Right cardiac atrium (tissue), 5 donors: ENCODE measurements at places on chromosomes 16 and 17. TPM values are rescaled to one million over a fixed set of nuclear protein-coding genes. Genes with fewer than 3 reads are reported as not detected.

DNA sequence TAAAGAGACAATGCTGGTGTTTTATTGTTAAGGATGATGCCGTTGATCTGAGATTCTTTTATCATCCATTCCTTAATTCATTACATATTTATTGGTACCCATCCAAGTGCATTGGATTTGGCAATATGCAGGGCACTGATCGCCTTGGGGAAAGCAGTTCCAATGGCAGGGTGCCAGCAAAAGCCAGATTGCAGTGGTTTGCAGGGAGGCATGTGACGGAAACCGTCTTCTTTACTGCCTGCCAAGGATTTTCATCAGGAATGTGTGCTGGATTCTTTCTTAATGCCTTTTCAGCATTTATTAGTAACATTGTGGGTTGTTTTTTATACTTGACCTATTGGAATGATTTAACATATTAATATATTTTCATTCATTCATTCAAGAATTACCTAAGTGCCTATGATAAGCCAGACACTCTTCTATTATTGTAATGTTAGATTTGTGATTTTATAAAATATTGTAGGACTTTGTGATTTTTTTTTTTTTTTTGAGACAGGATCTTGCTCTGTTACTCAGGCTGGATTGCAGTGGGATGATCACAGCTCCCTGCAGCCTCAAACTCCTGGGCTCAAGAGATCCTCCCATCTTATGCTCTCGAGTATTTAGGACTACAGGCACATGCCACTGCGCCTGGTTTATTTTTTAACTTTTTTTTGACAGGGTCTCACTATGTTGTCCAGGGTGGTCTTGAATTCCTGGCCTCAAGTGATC is 93.4 kb upstream of the TNRC6A start:
- peak; percentile 79 for DNase-seq

GRCh38 chr16:5523829-5524228 is 426.2 kb upstream of the EEF2KMT start:
- DNase-seq: no peak

The CCL8 gene
- 0.17 TPM for total RNA-seq

The CLEC16A gene
- total RNA-seq: 31.5 TPM

DNA sequence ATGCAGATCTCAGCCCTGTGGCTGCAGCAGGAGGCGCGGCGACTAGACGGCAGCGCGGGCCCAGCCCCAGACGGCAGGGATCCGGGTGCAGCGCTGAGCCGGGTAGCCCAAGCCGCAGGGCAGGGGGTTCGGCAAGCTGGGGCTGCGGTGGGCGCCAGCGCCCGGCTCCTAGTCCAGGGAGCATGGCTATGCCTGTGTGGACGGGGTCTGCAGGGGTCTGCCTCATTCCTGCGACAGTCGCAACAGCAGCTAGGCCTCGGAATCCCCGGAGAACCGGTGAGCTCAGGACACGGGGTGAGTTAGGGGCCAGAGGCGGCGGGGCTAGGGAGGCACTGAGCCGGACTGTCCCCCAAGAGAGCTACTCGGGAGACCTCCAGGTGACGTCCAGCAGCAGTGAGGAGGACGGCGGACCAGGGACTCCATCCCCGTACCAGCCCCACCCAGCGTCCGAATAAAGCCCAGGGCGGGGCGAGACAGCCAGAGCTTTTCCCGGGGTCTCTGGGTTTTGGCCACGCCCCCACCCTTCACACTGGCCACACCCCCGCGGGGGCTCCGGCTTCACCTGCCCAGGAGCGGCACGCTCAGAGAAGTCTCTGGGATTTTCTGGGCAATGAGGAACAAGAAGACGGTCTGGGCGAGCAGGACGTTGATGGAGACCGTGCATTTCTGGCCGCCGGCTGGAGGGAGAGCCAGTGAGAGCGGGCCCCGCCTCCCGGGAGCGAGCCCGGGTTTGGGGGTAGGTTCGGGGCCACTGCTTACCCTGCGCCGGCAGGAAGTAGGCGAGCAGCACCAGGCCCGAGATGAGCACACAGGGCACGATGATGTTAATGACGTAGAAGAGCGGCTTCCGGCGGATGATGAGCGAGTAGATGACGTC is 1.1 kb downstream of the C17orf107 start:
- peak; percentile 45 for DNase-seq

GRCh38 chr16:89919535-89920406 is 1.1 kb downstream of the MC1R start:
- DNase-seq: no peak

DNA sequence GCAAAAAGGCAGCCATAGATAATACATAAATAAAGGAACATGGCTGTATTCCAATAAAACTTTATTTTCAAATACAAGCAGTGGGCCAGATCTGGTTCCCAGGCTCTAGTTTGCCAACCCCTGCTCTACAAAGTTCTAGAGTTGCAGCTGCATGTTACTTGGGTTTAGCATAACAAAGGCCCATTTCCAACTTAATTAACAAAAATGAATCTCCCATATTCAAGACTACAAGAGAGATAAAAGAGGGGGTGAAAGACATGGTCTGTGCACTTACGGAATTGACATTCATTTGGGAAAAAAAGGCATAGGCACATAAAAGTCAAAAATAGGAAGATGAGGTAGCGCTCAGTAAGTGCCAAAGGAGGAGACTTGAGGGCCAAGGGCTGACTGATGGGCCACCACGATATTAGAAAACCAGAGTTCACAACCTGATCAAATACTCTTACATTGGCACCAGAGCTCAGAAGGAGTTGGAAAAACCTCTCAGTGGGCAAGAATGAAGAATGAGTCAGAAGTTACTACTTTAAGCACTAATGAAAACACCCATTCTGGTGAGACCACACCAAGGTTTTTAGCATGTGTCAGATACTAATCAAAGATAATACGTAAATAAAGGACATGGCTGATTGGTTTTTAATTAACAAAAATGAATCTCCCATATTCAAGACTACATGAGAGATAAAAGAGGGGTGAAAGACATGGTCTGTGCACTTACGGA is 164.0 kb downstream of the VPS53 start:
- DNase-seq: no peak

DNA sequence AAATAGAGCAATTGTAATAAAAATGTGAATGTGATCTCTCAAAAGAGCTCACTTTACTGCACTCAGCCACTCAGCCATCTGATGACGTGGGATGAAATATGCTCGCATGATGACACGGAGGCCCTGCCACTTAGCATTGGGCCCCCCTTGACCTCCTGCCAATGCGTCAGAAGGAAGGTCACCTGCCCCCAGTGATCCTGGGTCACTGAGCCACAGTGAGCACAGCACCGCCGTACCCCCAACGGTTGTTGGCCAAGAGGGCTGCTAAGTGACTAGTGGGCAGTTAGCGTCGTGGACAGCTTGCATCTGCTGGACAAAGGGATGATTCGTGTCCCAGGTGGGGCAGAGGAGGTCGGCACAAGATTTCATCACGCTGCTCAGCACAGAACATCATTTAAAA is 22.9 kb downstream of the ZC3H18 start:
- DNase-seq: no peak

DNA sequence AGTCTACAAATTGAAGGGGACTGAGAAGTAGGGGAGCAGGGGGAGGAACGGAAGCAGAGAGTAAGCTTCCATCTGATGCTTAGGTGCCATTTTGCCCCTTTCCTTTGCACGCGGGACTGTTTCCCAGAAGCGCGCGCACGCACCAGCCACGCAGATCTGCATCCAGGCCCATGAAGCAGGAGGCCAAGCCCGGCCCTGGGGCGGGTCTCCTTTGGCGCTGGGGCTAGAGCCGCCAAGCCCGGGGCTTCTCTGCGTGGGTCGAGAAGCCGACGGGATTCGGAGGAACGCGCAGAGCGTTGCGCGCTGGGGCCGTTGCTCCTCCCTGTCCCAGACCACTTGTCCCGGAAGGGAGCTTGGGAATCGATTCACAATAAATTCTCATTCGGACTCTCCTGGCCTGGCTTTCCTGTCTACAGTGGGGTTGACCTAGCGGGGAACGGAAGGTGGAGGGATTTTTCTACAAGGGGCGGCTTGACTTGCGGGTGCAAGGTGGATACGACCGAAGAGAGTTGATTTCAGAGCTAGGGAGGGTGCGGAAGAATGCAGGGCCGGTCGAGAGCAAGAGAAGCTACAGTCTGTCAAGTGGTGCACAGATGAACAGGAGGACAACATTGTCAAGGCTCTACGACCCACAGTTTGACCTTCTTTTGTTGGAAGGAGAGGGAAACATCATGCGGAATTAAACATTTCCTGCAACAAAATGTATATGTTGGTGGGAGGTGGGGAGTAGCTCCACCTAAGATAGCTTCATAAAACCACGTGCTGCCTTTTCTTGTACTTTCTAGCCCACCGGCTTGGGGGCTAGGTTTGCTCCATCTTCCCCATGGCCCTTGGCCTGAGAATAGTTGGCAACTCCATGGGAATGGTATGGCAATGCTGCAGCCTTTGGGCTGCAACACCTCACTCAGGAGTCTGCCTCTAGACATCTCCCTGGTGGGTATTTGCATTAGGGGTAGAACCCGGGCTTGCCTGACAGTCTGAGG is 4.5 kb downstream of the HOXB9 start:
- no peak for DNase-seq

- peak; percentile 64 for DNase-seq
These were observed 725 bp upstream of the SPHK1 start for GRCh38 chr17:76383546-76384221.

The RNF43 gene
- total RNA-seq: 2.0 TPM

The CHMP6 gene
- 20.4 TPM for total RNA-seq

The NETO2 gene
- total RNA-seq: 1.0 TPM
